ENCODE measurements at places on chromosomes 16 and 17. TPM values are rescaled to one million over a fixed set of nuclear protein-coding genes. Genes with fewer than 3 reads are reported as not detected.
A peak's percentile ranks its signal among the peaks of the same experiment; 100 is the strongest.

DNA sequence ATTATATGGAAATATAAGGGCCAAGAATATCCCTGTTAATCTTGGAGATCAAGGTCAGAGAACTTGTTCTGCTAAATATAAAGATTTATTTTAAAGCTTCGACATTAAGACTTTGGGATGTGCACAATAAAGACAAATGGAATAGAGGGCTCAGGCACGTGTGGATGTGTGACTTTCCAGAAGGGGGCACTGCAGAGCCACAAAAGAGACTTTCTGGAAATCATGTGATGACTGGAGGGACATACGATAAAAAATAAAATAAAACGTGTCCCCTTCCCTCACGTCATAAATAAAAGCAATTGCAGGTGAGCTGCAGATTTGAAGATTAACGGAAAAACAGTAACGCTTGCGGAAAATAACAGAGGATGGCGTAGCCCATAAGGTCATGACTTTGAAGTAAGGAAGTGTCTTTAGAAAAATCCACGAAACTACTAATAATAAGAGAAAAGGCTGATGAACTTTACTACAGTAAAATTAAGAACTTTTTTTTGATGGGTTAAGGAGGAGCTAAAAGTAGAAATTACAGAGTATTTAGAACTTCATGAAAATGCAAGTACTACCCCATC is 9.4 kb upstream of the ENGASE start:
- DNase-seq = no peak

DNA sequence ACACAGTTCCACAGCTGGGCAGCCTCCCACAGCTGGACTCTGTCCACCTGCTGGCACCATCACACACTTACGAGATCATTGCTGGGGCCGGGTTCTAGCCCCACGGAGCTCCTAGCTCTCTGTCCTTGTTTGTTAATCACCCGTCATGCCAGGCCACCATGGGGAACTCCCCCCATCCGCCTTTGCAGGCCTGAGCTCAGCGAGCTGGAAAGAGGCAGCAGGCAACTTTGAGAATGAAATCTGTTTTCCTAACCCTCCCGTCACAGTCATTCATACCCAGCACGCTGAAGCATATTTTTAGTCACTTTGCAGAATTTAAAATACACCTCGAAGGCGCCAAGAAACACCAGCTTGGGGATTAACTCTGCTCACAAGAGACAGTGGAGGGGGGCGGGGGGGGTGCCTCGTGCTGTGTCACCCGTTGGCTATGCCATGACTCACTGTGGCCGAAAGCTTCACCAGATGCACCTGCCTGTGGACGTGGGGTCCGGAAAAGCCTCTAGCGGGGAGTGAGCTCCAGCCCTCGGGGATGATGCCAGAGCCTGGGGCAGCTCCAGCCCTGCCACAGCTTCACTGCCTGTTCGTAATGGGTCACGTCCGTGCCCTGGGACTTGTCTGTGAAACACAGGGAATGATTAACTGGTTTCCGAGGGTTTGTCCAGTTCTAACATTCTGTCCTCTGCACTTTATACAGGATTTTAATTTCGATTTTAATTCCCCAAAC is 1.4 kb upstream of the SPNS2 start:
- no peak for DNase-seq

Gene HGS
- polyA plus RNA-seq = 96.5 TPM

DNA sequence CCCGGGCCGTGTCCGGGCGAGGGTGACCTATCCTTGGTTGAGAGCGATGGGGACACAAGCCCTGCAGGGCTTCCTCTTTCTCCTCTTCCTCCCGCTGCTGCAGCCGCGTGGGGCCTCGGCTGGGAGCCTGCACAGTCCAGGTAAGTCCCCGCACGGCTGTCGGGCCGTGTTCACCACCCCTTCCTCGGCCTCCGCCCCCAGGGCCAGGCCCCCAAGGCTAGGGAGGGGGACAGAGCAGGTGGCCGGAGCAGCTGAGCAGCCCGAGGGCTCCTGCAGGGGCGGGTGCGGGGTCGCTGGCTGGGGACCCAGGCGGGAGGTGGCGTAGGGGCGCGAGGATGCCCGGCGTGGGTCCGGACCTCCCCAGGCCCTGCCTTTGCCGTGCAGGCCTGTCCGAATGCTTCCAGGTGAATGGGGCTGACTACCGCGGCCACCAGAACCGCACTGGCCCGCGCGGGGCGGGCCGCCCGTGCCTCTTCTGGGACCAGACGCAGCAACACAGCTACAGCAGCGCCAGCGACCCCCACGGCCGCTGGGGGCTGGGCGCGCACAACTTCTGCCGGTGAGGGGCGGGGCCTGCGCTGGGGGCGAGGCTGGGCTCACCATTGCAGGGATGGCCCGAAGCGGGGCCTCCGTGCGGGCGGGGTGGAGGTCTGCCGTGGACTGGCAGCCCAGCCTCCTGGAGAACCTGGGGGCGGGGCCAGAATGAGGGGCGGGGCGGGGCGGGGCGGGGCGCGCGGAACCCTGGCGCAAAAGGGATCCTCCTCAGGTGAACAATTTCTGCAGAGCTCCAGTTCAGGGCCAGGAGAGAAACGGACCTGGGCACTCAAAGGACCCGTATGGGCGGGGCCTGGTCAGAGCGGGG is 631 bp downstream of the KREMEN2 start:
- no peak for DNase-seq

- DNase-seq = peak; percentile 79
Observed at GRCh38 chr17:68290955-68291835, at the start of the genes ARSG and SLC16A6. Gene ARSG (plus strand): TSS chr17:68291495. CDS start chr17:68307494, 15,999 bp downstream. Gene SLC16A6 (minus strand): TSS chr17:68291127. CDS start chr17:68278320, 12,807 bp downstream.

- peak; percentile 77 for DNase-seq
Observed at GRCh38 chr16:53773150-53773846, 69.3 kb downstream of the FTO start.

Gene DLG4
- polyA plus RNA-seq = 36.0 TPM

Gene HSD11B2
- 40.8 TPM for polyA plus RNA-seq

Gene HELZ
- 40.5 TPM for polyA plus RNA-seq
